Activated T-helper 17 cell treated with anti-CD3 and anti-CD28 coated beads, Interleukin-2, amount 50 U/mL, for 72 hours (primary cell): ENCODE measurements at places on chromosomes 16 and 17. TPM values are rescaled to one million over a fixed set of nuclear protein-coding genes. Genes with fewer than 3 reads are reported as not detected.

- no peak for ATAC-seq
These were observed 62.1 kb upstream of the TNRC6A start for GRCh38 chr16:24667244-24667764.

- peak; percentile 54 for ATAC-seq
These were observed at the start of gene CDYL2 for GRCh38 chr16:80804526-80805383. TSS of gene CDYL2 (minus strand) at chr16:80804598. CDS start at chr16:80804173, 425 bp downstream.

GRCh38 chr16:25643633-25644032 is 48.1 kb upstream of the HS3ST4 start:
- no peak for ATAC-seq

GRCh38 chr16:86244936-86245335 is 265.4 kb upstream of the FOXF1 start:
- ATAC-seq, result no peak

DNASE1L2 gene
- total RNA-seq, result 2.7 TPM

KRTAP1-5 gene
- total RNA-seq, result not detected
